ENCODE measurements at places on chromosomes 16 and 17.

DNA sequence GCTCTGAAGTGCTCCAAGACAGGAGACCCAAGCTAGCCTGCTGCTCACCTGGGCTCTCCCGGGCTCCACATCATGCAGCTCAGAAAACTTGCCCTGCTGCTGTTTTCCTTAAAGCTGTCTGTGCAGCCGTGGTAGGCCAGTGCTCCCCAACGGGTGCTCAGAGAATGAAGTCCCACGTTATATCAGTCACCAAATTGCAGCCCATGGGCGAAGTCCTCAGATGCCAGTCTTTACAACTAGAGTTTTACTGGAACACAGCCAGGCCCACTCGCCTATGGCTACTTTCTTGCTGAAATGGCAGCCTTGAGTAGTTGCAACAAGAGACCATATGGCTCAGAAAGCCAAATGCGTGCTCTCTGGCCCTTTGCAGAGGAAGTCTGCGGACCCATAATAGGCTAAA, 6.3 kb downstream of the CREBBP start:
- no peak for DNase-seq

DNA sequence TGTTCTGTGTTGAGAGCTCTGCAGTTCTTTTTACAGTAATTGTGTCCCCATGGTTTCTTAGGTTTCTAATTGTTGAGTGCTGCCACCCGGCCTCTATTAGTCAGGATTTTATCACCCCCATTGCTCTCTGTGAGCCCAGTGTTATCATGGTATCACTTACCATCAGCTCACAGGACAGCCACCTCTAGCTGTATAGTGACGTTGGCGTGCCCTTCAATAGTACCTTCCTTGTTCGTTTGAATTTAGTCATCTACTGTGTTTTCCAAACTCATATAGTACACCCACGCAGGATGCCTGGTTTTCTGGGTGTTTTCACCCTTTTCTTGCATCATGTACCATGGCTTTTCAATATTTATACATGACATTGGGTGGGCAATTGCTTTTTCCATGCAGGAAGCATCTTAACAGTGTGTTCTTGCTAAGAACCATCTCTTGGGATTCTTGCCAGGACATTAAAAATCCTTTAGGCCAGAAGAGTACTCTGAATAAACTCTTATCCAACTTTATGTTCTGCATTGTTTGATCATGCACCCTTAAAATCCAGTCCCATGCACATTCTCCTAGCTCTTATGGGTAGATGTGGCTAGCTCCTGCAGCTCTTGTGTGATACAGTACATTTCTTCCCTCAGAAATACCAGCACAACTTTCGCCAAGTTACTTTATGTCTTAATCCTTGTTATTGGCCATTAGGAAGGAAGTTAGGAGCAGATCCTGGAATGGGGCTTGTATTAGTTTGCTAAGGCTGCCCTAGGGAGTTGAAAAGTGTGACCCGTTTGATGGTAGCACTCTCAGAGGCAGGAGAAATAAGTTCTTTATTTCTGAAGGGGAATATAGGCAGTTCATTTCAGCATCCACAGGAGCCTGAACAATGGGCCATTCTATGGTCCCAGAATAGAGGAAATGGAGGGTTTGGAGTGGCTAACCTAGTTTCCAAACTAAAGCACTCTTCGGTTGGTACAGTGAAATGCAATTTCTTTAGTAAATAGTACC, 11.3 kb upstream of the ABCA10 start:
- no peak for DNase-seq

DNA sequence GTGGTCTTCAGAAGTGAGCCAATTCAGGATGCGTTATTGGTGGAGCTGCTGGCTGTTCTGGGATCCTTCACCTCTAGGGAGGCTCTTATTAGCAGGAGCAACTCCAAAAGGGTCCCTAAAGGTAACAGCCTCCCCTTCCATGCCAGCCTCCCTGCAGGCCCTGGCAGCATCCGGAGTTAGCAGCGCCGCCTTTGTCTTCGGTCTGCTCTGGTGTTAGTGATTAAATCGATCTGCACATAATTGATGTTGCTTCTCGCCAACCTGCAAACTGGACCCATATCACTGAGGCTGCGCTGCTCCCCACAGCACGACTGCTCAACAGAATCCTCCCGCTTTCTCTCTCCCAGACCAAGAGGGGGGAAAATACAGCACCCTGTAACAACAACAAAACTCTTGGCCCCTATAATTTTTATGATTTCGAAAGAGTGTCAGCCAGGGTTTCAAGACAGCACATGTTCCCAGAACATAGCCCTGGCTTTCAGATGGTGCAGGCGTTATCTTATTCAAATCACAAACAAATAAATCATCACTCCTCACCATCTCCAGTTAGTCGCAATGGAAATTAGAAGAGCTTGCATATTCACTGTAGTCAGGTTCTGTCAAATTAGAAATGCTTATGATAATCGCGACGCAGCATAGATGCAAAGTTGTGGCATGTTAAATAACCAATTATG, 76.0 kb downstream of the IRX3 start:
- DNase-seq, result no peak

DNA sequence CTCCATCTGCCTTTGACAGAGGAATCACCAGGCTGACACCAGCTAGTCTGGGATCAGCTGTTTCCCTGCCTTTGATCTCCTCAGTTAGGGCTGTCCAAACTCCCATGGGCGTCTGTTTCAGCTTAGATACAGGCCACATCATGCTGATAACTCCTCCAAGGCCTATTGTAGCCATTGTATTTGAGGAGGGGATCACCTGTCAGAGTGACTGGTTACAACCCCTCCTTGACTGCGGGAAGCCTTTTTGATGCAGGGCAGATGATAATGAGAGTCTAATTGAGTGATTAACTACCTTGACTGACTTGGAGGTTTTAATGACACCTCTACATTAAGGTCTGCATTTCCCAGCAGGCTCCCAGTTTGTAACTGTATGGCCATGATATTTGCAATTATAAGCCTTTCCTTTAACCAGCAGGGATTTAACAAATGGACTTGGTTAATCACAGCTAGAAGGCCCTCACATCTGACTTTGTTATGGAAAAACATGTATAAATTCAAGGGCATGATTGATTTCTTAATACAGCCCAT, 863.5 kb downstream of the KCNJ2 start:
- DNase-seq, result no peak

DNA sequence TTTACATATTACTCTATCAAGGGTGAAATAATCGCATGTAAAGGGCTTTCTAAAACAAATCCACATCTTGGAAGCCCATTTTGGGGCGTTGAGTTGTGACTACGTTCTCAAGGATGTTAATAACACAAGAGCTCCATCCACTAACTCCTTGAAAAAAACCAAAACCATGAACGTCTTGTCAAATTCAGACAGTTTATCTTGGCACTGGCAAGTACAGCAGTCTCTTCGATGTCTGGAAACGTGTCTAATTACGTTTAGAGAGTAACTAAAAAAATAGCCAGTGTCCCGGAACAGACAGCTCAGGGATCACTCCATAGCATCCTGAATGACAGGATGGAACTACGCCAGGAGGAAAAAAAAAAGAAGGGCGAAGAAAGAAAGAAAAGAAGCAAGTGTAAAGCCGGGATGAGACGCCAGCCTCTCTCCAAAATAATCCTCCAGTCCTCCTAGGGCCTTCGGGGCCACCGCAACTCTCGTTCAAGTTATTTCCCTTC, 954 bp downstream of the MYO1D start:
- no peak for DNase-seq

- DNase-seq, result no peak
Observed at GRCh38 chr16:85169333-85170065, 57.2 kb upstream of the CIBAR2 start.

- DNase-seq, result no peak
Observed at GRCh38 chr16:49382916-49383315, 9.3 kb downstream of the C16orf78 start.

DNA sequence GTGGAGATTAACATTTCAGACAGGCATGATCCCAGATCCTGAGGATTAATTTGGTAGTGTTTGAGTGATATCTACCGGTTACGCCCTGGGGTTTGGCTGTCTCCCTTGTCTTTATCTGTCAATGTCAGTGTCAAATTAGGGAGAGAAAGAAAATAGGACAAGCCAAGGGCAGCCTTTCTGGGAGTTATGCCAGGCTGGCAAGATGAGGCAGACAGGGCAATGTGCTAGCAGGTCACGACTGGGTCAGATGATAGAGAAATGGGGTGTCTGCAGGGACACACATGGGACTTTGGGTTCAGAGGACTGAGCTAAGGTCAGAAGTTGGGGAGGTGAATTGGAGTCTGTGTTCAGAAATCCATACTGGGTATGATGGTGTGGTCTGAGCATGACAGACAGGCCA, 27.4 kb upstream of the LYRM9 start:
- DNase-seq, result no peak

GRCh38 chr17:11622492-11622891, 24.2 kb downstream of the DNAH9 start:
- DNase-seq, result no peak

DNA sequence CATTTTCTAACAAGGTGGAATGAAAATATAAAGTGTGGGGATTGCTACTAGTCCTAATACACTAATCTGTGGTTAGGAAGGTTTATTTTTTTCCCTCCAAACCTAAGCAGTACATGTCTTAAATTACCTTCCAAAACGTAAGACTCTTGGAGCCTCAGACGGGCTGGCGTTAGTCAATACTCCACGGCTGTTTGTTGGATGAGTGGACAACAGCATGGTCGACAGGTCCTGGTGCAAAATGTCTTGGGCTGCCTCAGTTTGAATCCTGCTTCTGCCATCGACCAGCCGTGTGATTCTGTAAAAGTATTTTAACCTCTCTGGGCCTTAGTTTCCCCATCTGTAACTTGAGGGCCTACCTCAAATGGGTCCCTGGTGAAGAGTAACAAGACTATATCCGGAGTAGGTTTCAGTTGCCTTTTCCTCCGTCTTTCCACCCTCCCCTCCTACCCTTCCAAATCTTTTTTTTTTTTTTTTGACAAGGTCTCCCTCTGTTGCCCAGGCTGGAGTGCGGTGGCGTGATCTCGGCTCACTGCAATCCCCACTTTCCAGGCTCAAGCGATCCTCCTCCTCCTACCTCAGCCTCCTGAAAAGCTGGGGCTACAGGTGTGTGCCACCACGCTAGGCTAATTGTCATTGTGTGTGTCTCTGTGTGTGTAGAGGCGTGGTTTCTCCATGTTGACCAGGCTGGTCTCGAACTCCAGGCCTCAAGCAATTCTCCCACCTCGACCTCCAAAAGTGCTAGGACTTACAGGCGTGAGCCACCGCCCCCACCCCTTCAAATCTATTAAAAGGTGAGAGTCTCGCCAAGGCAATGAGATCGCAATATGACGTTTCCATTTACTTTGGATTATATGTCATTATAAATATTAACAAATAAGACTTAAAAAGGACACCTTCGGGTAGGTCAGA, 5.8 kb downstream of the SCGB1C2 start:
- DNase-seq, result no peak

- no peak for DNase-seq
Observed at GRCh38 chr16:72793716-72794115, 254.2 kb downstream of the ZFHX3 start.

- no peak for DNase-seq
Observed at GRCh38 chr16:72811188-72811720, 236.7 kb downstream of the ZFHX3 start.

GRCh38 chr17:6348891-6349290, 86.0 kb downstream of the AIPL1 start:
- DNase-seq, result no peak

GRCh38 chr16:85984231-85984880, 85.4 kb downstream of the IRF8 start:
- no peak for DNase-seq

- no peak for DNase-seq
Observed at GRCh38 chr17:68868708-68869107, 86.5 kb downstream of the ABCA8 start.

DNA sequence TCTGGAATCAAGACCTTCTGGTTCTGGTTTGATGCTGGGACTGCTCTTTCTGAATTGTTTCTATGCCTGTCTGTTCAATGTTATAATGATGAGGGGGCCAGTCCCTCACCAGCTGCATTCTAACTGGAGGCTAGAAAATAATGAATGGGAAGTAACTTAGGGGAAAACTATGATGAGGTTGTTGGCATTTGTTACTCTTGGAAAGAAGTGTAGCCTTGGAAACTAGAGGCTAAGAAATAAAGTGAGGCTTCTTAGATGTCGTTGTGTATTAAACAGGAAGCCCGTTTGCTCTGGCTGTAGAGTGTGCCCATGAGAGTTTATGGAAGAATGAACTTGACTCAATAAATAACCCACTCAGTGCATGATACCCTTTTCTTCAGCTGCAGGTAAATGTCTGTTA, 140.8 kb downstream of the PRKCA start:
- no peak for DNase-seq

DNA sequence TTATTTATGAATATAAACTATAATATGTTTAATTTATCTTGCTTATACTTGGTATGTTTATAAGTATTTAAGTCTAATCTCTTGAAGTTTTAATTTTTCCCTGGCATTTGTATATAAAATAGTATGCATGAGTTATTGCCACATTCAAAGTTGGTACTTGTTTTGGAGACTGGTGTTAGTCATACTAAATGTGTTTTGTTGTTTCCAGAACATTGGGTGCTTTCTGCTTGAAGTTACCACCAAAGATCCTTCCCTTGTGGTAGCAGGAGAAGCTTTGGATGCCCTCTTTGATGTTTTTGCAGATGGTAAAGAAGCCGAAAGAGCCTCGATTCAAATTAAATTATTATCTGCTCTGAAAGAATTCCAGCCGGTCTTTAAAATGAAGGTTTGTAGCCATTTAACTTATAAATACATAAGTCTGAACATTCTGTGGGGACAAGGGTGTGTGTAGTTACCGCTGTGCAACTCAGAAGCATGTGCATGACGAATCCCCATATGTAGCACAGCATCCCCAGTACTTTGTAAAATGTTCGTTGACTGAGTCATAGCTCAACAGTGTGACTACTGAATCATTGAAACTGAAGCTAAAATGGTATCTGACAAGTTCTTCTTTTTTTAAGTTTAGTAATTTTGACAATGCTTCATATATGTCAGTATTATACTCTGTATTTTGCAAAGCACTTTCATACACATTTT, 36.4 kb downstream of the HEATR3 start:
- DNase-seq, result no peak

DNA sequence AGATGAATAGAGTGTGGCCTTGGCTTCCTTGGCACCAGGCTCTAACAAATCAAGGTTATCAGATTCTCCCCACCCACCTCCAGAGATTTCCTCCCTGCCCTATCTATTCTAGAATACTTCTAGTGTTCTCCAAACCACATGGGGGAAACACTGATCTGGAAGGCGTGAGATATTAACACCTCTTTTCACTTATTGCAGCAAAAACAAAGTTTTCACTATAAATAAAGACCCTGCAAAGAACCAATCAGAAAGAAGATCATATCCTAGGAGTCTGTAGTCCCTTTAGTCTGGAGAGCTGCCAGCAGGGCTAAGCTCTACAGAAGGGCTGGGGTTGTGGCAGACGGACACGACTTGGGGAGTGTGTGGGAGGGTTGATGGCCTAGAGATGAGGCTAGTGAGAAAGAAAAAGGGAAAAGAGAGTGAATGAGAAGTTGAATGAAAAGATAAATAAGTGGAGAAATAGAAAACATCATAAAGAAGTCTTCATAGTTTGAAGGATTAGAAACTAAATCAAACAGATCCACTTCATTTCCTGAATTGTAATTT, 8.6 kb upstream of the SKAP1 start:
- DNase-seq, result no peak

DNA sequence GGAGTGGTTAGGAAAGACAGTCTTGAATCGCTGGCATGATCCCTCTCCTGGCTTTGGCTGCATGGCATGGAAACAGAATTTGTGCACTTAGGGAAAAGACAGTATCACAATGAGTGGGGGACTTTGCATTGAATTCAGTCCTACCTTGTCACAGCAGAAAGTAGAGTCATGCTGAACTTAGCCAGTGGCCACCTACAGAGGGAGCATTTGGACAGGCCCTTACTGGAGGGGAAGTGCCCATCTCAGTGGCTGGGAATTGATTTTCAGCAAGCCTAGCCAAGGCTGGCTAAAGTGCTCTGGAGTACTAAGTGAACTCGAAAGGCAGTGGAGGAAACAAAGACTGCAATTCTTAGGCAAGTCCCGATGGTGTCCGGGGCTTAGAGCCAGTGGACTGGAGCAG, 364.3 kb upstream of the TOM1L1 start:
- DNase-seq, result no peak

All from CD4-positive, alpha-beta T cell treated with Interleukin-1 beta for 1 hour (primary cell).